DMS153 (cell line): ENCODE measurements at places on chromosomes 16 and 17.
A peak's percentile ranks its signal among the peaks of the same experiment; 100 is the strongest.

- no peak for DNase-seq
These were observed 113.0 kb downstream of the COPRS start for GRCh38 chr17:31745964-31746600.

DNA sequence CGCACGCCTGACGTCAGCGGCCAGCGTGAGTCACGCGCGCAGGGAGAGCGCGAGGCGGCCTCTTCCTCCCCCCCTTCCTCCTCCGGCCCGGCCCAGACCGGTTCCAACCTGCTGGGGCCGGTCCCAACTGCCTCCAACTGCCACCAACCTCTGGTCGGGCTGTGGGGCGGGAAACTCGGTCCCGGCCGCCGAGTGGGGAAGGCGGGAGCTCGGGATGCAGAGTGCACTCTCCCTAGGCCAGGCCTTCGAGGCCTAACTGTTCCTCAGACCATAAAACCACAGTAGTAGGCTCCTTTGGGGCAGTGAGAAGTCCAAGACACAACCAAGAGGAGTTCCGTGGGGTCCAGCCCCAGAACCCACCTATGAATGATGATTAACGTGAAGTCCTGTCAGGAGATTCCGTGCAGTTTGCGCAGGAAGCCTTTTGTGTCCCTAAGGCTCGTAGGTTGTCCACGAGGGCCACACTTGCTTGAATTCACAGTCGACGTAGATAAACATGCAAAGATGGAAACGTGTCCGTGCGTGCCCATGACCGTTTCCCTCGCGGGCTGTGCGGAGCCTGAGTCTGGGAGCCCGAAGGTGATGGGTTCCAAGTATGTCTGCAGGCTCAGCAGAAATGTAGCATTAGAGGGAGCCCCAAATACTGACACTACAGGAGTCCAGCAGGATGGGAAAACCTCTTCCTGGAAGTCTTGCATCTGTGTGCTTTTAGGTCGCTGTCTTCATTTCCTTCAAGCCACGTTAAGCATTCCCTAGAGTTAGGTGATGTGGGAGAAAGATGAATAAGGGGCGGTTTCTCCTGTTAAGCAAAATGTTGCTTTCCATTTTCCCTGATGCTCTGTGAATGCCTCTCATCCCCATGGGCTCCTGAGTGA is 647 bp downstream of the UNK start:
- peak; percentile 90 for DNase-seq

DNA sequence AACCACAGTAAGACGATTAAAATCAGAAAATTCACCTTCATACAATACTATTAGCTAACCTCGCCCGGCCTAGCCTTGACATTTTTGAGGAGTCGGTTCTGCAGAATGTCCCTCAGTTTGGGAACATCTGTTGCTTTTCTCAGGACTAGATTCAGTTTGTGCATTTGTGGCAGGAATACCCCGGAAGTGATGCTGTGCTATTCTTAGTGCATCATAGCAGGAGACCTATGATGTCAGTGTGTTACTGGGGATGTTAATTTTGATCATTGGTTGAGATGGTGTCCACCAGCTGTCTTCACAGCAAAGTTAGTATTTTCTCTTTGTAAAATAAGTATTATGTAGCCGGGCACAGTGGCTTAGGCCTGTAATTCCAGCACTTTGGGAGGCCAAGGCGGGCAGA is 21.5 kb upstream of the HELZ start:
- DNase-seq, result no peak

- no peak for DNase-seq
These were observed 33.1 kb downstream of the FOXL1 start for GRCh38 chr16:86611525-86611855.

GRCh38 chr17:51164911-51165679 is 1.1 kb upstream of the NME2 start:
- no peak for DNase-seq

DNA sequence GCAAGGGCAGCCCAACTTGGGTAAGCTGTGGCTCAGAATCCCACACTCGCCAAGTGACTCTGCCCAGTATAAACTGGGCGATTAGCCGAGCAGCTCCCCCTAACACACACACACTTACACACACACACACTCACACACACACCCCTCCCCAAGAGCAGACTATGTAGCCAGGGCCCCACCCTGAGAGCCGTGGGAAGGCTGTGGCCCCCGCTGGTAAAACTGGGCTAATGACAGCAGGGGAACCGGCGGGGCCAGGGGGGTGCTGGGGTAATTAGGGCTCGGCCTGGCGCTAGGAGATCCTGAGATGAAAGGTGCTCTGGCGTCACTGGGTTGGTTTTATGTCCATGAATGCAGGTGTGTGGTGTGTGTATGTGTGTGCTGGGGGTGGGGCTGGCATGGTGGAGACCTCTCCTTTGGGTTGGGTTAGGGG is 1.1 kb upstream of the THRA start:
- no peak for DNase-seq

GRCh38 chr17:79844869-79845600 is 5.8 kb upstream of the CBX4 start:
- DNase-seq, result no peak

DNA sequence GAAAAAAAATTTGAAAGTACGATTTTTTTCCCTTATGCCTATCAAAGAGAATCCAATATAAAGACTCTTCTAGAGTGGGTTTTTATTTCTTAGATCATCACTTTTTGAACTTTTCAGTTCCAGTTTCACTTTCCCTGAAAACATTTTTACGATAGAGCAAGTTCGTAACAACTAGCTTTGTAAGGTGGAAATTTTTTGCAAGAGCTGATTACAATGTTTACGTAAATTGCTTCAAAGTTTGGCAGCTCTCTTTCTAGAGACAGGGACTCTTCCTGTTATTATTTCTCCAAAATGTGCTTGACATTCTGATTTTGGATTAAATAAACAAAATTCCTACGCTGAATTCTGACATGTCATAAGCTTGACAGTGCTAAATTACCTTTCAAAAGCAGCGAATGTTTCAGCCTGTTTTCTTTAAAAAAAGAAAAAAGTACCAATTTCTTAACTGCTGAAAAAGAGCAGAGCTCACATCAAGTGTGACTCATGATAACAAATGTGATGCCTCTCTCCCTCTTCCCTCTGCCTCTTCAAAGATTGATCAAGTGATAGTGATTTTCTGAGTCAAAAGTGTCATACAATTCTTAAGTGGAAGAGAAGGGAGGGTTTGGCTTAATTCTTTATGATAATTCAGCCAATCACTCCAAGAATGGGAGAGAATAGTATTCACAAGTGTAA is 175.2 kb downstream of the KCNJ2 start:
- DNase-seq, result no peak

- DNase-seq, result peak; percentile 44
These were observed 33.2 kb downstream of the CYTH1 start for GRCh38 chr17:78748730-78749317.

DNA sequence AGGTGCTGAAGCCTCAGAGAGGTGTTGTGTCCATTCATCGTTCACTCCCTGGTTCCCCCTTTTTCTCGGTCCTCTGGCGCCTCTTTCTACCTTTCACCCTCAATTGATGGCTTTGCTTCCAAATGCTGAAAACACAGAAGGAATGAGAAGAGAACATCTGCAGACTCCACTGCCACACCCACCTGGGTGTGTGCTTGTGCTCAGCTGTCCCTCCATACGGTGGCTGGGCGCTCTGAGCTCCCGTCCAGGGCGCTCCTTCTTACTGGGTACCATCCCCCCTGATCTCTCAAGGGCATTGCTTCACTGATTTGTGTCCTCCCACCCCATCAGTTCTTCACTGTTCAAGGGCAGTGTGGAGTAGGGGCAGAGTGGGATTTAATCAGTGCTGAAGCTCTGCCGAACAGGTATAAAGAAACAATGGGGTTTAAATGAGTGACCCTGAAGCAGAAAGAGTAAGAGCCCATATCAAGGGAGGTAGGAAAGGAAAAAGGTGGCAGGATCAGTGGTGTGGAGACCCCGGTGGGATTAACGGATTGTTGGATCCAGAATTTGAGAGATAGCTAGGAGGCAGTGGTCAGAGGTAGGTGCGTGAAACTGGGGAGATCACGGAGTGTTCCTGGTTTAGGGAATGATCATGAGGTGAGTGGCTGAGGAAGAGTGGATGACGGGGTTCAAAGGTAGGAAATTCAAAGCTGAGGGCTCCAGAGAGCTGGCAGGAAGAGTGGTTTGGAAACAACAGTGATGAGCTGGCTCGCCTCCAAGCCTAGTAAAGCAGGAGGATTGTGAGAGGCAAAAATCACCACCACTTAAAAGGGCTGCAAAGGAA is 40.8 kb downstream of the MRTFB start:
- DNase-seq, result peak; percentile 72

- DNase-seq, result no peak
These were observed 214.0 kb downstream of the CDH11 start for GRCh38 chr16:64907844-64908243.

GRCh38 chr16:83365166-83365565 is 442.6 kb upstream of the HSBP1 start:
- no peak for DNase-seq

DNA sequence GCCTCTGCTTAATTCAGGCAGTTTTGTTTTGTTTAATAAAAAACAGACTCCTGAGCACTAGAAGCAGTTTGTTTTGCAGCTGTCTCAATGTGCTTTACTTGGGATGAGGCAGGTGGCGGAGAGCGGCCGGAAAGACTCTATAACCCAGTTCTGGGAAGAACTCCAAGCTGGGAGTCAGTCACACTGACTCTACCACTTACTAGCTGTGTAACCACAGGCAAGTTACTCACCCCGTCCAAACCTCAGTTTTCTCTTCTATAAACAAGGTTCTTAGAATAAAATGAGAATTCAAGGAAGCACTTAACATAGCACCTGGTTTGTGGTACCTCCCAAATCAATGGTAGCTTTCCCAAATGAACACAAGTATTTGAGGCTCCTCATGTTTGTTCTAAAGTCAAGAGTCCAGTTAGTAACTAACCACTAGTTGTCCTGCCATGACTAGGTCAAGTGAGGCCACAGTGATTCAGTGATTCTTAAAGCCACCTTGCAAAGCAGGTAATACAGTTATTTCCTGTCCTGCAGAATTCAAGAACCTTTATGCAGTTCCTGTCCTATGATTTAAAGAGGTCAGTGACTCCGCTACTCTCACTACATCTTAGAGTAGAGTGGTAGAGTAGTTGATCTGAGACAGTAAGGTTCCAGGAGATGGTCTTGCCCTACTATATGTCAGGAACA is 2.7 kb downstream of the TXNDC17 start:
- no peak for DNase-seq

DNA sequence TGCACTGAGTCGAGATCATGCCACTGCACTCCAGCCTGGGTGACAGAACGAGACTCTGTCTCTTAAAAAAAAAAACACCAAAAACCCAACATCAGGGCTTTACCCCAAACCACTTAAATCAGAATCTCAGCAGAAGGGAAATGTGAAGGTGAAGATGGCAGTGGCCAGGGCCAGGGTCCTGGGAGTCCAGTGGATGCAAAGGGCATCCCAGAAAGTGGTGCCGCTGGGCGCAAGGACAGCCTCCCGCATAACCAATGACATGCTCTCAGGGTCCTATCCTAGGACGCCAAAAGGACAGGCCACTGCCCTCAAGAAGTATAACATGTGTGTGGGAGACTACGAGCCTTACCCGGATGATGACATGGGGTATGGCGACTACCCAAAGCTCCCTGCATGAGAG is 7.9 kb downstream of the TUBD1 start:
- DNase-seq, result no peak

DNA sequence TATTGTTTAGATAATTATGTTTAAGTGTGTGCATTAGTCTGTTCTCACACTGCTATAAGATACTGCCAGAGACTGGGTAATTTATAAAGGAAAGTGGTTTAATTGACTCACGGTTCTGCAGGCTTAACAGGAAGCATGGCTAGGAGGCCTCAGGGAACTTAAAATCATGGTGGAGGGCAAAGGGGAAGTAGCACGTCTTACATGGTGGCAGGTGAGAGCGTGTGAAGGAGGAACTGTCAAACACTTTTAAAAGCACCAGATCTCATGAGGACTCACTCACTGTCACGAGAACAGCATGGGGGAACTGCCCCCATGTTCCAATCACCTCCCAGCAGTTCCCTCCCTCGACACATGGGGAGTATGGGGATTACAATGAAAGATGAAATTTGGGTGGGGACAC is 203.5 kb upstream of the GOT2 start:
- DNase-seq, result no peak

DNA sequence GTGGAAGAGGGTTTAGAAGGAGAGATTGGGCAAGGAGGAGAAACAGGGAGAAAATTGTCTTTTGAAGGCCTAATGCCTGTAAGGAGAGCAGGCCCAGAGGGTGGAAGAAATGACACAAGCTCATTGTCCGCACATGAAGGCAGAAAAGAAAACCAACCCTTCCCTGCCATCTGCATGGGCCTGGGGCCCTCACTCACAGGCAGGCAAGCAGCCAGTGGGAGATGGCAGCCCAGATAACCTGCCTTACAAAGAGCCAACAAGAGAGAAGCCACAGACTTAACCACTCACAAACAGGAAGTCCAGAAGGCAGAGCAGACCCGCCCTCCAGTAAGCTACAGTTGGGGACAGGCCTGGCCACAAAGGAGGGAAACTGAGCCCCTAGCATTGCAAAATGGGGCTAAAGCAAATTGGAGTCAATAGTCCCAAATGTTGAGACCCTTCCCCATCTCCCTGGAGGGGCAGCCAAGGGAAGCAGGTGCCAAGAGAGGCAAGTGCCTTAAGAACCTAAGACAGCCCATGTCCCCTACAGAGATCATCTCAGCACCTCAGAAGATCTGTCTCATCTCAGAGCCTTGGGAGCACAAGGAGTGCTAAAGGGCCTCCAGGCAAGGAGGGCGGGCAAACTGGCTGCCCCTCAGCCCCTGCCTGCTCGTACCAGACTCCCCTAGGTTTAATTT is 7.3 kb upstream of the TSPOAP1 start:
- no peak for DNase-seq

DNA sequence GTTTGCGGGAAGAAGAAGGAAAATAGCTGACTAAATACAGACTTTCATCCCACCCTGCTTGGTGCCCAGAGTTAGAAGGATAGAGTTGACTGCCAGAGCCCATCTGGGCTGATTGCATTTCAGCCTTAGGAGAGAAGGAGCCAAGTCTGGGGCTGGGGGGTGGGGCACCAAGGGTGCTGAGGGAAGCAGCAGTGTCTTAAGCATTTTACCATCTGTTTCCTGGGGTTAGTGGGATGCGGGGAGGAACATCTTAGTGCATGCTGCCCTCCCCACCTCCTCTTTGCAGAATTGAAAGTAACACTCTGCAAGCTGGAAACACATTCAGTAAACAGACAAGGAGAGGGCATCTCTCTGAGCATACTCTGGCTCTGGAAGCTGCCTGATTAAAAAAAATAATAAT is 1.5 kb upstream of the ARL5C start:
- no peak for DNase-seq

GRCh38 chr16:84738255-84739038 is 38.6 kb downstream of the USP10 start:
- peak; percentile 54 for DNase-seq

GRCh38 chr17:81250286-81251093 is 11.4 kb downstream of the NDUFAF8 start:
- peak; percentile 15 for DNase-seq

GRCh38 chr17:57236686-57237299 is 19.5 kb upstream of the MSI2 start:
- DNase-seq, result no peak
